ENCODE measurements at places on chromosomes 6 and 20.

DNA sequence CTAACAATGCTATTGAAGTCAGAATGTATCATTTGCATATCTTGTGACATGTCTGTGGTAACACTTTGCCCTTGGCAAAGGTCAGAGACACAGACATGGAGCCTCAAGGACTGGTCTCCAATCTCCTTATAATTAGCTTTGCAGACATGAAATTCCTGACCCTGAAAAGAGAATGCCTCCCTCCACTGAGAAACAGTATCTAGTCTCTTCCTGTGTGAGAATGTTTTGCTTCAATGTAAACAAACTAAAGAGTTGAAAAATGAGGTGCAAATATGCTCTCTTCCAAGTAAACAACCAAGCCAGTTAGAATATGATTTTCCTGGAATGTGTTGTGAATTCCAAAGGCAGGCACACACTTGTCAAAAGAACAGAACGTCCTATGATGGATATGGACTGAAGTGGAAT, 407.1 kb upstream of the MARCKS start:
- DNase-seq, result no peak

GRCh38 chr20:37333130-37333847, 12.7 kb upstream of the SRC start:
- no peak for DNase-seq

DNA sequence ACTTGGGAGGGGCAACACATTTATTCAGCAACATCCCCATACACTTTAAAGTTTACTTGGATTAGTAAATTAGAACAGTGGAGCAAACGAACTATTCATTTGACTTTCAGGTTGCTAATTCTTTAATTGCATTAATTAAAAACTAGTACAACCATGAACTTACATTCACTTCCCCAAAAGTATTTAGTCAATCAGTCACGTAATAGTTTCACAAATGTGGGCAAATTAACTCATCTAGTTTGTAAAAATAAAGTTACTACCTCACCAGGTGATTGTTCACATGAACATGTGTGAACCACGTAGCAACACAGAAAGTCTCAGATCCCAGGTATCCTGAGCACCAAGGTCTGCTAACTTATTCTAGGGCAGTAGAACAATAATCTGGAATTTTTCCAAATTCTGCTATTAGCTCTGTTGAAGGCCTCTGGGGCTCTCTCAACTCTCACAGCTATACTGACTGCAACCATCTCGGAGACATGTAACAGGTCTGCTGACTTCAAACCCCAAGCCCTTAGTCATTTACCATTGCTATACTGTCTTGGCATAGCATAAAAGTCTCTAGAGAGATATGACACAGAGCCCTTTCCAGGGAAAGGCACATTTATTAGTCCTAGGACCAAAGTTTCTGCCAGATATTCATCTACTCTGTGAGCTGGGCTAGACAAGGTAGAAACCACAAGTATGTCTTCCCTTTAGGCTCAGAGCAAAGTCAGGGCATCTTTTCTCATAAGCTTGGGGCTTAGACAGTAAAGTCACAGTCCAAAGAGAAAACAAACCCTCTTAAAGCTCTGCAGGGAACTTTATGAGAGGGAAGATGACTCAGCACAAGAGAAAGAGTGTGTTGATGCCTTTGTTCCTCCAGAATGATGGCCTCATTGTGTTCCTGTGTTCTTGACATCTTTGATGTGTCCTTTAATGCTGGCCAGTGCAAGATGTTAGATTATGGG, 50.9 kb upstream of the CCDC28A start:
- DNase-seq, result peak; percentile 72

DNA sequence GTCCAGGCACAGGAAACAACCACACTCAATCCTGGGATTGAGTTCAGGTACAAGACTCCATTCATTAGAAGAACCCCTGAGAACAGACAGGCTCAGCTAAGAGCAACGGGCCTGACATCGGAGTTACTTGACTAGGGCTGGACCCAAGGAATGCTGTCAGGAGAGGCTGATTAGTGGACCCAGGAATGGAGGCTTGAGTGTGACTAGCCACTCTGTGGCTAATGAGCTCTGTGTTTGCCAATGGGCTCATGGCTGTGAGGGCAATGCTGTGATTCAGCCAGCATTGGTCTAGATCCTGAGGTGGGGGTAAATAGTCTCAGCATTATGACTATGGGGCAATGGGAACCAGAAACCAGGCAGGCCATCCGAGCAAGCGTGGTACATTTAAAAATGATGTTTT, 71.8 kb downstream of the RIOK1 start:
- no peak for DNase-seq

GRCh38 chr20:36070451-36070850, 84.1 kb upstream of the EPB41L1 start:
- DNase-seq, result no peak

DNA sequence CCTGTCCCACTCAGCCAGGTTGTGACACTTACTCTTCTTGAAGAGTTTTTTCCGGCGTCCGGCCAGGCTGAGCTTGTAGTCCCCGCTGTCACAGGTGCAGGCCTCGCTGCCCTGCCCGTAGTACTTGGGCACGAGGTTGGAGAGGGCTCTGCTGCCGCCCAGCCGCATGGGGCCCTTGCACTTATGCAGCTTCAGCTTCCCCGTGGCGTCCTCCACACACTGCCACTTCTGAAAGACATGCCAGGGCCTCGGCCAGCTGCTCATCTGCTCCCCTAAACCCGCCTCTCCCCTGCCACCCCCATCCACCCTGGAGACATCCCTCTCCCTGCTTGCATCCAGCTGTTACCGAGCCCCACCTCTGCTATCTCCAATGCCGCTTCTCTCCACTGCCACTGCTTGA, 113.1 kb downstream of the SULF2 start:
- no peak for DNase-seq

- peak; percentile 97 for DNase-seq
Measured at GRCh38 chr6:6699741-6700367, 111.3 kb downstream of the LY86 start.

DNA sequence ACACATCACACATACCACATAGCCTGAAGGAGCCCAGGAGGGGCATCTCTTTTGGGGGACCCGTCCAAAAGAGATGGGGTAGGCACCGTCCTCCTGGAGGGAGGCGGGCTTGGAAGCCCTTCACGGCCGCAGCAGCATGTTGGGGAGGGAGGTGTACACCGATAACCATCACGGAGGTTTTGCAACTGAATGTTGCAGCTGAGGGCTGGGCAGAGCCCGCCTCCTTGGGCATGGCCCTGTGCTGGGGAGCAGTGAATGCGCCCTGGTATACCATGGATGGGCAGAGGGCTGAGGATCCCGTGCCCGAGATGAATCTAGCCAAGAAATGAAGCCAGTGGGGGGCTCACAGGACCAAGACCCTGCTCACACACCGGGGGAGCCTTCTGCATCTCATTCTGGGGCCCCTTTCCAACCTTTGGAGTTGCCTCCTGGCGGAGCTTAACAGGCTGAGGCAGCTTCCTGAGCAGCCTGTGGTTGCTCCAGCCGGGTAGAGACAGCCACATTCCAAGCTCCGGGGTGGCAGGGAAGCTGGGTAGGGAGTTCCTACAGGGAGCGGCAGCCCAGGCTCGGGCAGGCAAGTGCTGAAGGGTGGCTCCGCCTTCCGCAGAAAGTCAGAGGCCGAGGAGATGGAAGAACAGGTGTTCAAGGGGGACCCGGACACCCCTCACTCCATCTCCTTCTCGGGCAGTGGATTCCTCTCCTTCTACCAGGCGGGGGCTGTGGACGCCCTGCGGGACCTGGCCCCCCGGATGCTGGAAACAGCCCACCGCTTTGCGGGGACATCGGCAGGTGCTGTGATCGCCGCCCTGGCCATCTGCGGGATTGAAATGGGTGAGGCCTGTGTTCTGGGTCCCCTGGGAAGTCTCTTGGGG, at the start of gene PNPLA1:
PNPLA1 (plus strand) TSS at position 227 of the 872 bp plus-strand sequence; CDS start at position 627, 400 bp downstream.
- DNase-seq, result no peak

DNA sequence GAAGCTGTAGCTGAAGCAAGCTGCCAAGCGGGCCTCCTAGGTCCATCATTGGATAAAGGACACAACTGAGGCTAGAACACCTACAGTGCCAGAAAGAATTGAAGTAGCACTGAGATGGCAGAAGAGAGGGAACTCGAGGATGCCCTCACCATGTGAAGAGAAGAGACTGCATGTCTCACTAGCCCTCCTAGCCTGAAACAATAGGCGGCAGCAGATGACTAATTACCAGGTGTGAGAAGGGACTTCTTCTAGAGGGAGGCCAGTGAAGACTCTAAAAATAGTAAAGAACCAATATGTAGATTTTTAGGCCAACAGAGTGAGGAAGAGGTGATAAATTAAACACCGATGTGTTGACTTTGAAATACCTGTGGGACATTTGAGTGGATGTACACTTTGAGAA, 50.3 kb downstream of the LGSN start:
- no peak for DNase-seq

DNA sequence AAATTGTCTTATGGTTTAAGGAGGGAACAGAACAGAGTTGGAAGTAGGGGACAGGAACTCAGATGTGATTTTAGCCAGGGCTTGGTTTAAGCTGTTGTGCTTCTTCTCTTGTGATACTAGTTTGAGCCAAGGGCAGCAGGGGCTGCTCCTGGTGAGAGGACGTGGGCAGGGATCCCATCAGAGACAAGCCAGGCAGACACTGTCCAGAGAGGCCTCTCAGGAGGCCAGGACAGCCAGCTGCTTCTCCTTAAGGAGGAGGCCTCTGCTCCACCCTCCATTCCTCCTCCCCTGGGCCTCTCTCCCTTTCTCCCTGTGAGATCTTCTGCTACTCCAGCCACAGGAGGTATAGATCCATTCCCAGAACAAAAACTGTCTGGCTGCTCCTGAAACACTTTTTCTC, 108.4 kb upstream of the MLN start:
- DNase-seq, result no peak

DNA sequence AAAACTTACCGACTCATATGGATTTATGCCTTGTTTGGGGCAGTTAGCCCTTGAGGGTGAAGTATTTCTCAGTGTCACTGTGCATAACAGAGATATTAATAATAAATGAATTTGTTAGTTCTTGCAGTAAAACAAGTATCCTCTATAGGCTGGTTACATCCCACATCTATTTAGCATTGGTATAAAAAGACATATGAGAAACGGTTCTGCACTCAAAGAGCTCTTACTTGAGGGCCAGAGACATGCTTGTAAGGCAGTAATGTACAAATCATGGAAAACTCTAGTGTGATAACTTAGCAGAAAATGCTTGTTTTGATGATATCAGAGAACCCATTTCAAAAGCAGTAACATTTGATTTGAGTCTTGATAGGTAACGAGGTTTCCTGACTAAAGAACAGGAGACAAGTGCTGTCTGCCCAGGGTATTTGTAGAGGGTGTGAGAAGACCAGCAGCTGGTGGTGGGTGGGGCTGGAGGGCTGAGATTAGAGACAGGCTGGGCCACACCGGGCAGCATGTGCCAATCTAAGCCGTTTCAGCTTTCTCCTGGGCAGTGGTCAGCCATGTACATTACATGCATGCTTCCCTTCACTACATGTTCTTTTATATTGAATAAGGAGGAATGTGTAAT, 46.3 kb downstream of the TULP4 start:
- DNase-seq, result no peak

GRCh38 chr6:111766201-111766857, 106.9 kb downstream of the FYN start:
- peak; percentile 31 for DNase-seq

DNA sequence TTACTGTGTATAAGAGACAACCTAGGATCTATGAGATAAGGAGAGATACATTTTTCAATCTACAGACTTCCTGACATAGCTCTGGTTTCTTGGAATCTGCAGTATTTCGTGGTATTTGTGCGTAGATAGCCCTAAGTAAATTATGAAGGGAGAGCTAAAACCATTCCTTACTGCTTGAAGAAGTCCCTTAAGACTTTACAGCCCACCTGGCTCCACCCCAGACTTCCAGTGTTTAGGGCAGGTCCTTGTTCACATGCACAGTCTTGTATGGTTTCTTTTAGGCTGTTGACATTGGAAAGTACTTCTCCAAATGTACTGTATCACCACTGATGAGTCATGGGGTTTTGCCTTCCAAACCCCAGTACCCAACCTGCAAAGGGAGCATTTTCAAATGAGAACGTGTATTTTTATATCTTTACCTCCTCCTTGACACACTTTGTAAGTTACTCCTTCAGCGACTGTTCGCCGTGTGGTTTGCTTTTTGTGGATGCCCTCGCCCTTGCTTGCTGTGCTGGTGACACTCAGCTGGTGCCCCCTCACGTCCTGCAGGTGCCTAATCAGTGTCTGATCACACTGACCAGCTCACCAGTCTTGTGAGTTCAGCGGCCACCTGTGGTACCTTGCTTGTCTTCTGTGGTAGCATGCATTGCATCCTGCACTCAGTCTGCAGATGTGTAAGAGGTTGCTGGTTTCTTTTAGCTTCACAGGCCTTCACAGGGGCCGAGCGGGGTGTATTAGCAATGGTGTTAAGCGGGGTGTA, 73.3 kb downstream of the IGF2R start:
- peak; percentile 91 for DNase-seq

GRCh38 chr6:90025523-90026061, 131.3 kb downstream of the GJA10 start:
- DNase-seq, result peak; percentile 99

GRCh38 chr20:36097337-36098151, 57.0 kb upstream of the EPB41L1 start:
- peak; percentile 22 for DNase-seq

- no peak for DNase-seq
Measured at GRCh38 chr20:11170565-11170964, 496.8 kb upstream of the JAG1 start.

GRCh38 chr6:111943266-111943665, 70.0 kb upstream of the FYN start:
- no peak for DNase-seq

DNA sequence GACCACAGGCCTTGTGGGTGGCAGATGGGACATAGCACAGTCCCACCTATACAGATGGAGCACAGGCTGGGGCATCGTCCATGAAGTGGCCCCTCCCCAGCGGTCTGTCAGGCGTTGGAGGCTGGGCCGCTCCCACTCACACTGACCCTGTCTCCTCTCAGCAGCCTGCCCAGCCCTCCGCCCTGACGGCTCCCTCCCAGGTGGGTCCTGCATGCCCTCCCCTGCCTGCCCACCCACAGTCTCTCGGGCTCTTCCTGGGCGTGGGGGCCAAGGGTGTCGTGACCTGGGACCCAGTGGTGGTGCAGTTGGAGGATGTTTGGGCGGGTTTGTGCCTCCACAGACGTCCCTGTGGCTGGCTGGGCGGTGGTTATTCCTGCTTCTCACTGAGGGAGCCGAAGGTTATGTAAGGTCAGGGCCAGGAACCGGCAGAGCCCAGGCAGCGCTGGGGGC, 22.3 kb downstream of the COL20A1 start:
- no peak for DNase-seq

- DNase-seq, result no peak
Measured at GRCh38 chr6:25874118-25874517, at the start of gene SLC17A3. Gene SLC17A3, minus strand, starts transcription at chr6:25874243. Its CDS starts 5,856 bp downstream, at chr6:25868387.

DNA sequence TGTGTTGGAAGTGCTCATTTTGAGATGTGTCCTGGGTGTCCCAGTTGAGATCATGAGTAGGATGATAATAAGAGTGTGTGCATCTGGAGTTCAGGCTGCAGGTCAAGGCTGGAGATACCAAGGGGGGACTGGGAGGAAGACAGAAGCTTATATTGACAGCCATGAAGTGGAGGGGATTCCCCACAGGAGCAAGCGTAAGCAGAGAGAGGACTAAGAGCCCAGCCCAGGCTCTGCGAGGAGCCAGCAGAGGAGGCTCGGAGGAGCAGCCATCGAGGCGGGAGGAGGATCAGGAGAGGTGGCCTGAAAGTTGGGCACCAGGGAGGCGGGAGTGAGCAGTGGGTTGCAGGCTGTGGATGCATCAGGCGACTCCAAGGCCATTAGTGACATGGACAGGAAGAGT, 116.2 kb downstream of the SLC24A3 start:
- no peak for DNase-seq

- DNase-seq, result peak; percentile 79
Measured at GRCh38 chr6:130906736-130907381, 79.7 kb downstream of the SMLR1 start.

All from fibroblast of mammary gland (primary cell).